ENCODE measurements at places on chromosomes 16 and 17.

- DNase-seq, result no peak
Observed at GRCh38 chr17:61454381-61455323, 2.4 kb downstream of the TBX4 start.

DNA sequence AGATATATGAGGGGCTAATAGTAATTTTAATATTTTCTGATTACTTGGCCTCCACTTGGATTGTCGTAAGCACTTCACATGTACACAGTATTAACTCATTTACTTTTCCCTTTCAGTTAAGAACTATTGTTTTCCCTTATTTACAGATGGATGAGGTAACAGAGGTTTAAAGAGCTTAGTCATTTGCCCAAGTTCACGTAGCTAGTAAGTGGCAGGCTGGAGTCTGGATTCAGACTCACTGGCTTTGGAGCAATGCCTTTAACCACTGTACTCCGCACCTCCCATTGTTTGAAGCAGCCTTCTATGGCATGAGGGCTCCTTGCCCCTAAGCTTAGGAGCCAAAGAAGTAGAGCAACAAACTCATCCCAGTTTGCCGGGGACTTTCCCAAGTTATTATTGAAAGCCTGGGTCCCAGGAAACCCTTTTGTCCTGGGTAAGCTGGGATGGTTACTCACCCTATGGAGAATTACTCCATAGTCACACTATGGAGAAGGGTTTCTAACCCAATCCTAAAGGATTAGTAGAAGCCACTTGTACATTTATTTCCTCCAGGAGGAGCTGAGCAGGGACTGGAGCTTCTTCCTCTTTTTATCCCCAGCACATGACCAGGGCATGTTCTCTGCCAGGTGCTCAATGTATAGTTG lies 12.3 kb downstream of the FOXL1 start:
- DNase-seq, result peak; percentile 77

DNA sequence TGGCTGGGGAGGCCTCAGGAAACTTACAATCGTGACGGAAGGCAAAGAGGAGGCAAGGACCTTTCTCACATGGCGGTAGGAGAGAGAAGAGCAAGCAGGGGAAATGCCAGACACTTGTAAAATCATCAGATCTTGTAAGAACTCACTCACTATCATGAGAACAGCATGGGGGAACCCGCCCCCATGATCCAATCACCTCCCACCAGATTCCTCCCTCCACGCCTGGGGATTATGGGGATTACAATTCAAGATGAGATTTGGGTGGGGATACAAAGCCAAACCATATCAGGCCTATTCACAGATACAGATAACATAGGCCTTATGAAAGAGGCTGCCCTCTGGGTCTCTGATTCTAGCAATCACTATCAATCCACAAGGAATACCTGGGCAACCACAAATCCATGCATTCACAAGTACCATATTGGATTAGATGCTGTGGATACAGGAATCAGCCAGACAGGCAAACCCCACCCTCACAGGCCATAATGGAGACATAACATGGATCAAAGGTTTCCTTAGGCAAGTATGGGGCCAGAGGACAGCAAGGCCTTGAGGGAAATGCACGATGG lies 284.9 kb downstream of the SOX9 start:
- DNase-seq, result no peak

GRCh38 chr17:14575471-14575953 lies 274.6 kb downstream of the HS3ST3B1 start:
- no peak for DNase-seq

- no peak for DNase-seq
Observed at GRCh38 chr16:68417711-68418301, 30.5 kb downstream of the SMPD3 start.

DNA sequence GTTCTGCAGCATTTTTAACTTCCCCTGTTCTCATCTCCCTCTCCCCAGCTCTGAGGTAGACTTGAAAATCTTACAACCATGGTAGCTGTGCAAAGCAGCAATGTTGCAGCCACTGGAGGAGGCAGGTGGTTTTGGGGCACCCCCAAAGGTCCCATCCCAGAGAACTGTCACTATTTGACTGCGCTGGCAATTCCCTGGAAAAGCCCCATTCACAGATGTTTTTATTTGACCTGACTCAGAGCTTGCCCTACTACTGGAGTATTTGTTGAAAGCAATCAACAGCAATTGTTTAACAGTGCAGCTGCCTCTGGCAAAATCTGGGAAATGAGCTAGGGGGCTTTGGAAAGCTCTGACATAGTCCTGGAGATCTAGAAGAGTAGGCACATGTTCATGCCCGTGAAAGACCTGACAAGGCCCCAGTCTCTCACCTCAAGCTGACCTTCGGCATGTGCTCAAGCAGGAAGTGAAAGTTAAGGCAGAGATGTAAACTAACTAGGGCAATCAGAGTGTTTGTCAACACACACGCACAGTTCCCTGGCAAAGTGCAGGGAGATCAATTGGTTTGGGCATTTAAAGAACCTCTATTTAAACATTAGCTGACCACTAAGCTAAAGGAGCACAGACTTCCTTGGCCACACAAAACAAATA lies 19.7 kb upstream of the PIK3R5 start:
- DNase-seq, result no peak

- no peak for DNase-seq
Observed at GRCh38 chr17:17541640-17542001, 45.4 kb upstream of the RASD1 start.

DNA sequence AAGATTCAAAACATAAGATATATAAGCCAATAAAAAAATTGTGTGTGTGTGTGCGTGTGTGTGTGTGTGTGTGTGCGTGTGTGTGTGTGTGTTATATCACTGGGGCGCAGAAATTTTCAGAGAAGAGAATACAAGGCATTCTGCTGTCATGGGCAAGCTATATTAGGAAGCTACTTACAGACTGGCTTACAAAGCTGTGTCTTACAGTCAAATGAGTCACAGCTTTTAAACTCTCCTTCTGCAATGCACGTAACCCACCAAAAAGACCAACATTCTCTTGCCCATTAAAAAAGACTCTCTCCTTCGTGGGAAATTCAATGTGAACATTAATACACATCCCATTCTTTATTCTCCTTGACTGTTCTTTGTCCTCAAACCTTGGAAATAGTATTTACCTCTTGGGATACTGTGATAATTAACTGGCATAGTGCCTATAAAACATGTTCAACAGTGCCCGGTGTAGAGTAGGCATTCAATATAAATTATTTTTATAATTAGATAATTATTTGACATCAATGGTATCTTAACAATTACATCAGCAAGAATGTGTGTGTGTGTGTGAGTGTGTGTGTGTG lies 860.4 kb upstream of the SOX9 start:
- DNase-seq, result peak; percentile 8

GRCh38 chr17:16085066-16085699 lies 85.6 kb downstream of the TTC19 start:
- peak; percentile 17 for DNase-seq

GRCh38 chr17:2796164-2797125 lies at the start of gene RAP1GAP2:
RAP1GAP2 (plus strand) TSS chr17:2796438; CDS start chr17:2796528, 90 bp downstream.
- no peak for DNase-seq

GRCh38 chr16:48003206-48003907 lies 152.4 kb downstream of the ABCC12 start:
- DNase-seq, result no peak

DNA sequence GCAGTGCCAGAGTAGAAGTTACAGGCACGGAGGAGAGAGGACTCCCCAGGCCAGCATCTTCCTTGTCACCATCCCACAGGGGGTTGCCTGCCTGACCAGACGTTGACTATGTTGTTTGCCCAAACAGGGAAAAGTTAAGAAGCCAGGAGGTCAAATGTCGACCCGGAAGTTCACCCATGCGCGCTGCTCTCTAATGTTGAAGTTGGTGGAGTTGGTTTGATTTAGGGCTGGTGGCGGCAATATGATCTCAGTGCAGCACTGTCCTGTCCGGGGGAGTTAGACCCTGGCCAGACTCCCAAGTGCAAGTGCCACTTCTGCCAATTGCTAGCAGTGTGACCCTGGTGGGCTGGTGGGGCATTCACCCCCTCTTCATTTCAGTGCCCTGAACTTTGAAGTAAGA lies 30.4 kb downstream of the RGS9 start:
- no peak for DNase-seq

DNA sequence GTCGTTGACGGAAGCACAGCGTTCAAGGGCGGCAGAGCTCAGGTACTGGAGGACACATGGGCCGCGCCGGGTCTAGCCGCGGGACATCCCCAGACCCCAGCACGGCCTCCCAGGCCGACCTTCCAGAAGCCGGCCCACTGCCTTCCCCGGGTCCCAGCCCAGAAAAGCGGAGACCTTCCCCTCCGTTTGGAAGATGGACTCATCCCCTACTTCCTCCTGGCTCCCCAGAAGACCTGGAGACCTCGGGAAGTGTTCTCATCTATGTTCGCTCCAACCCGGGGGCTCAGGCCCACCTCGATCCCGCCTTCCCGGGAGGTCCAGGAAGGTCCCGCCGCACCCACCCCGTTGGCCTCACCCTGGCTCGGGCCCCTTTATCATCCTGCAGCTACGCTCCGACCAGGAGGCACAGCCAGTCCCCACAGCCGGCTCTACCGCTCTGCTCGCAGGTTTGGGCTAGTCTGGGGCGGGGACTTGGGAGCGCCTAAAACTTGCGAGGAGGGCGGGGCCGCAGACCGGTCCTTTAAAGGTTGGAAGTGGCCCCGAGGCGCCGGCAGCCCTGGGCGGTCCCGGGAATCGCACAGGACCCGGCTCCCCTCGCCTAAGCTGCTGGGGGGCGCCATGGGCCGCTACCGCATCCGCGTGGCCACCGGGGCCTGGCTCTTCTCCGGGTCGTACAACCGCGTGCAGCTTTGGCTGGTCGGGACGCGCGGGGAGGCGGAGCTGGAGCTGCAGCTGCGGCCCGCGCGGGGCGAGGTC lies at the start of gene ALOX12:
Gene ALOX12 (plus strand): TSS at position 550 of the 756 bp plus-strand sequence. CDS start 69 bp downstream, at position 619.
- DNase-seq, result no peak

- DNase-seq, result no peak
Observed at GRCh38 chr17:44928950-44929720, 13.8 kb upstream of the GFAP start.

GRCh38 chr16:17939723-17940122 lies 396.8 kb downstream of the NPIPA8 start:
- no peak for DNase-seq

GRCh38 chr16:79213214-79213613 lies 387.3 kb downstream of the MAF start:
- no peak for DNase-seq

DNA sequence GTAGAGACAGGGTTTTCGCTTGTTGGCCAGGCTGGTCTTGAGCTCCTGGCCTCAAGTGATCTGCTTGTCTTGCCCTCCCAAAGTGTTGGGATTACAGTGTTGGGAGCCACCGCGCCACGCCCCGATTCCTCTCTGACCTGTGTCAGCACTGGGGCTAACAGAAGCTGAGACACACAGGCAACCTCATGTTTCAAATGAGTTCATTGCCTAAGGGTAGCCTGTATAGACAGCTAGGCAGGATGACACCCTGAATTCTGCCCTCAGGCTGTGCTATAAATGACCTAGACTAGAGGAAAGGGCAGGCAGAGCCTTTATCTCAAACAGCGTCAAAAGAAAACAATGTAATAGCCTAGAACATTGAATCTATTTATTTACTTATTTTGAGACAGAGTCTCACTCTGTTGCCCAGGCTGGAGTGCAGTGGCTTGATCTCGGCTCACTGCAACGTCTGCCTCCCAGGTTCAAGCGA lies 2.3 kb upstream of the CDK3 start:
- no peak for DNase-seq

DNA sequence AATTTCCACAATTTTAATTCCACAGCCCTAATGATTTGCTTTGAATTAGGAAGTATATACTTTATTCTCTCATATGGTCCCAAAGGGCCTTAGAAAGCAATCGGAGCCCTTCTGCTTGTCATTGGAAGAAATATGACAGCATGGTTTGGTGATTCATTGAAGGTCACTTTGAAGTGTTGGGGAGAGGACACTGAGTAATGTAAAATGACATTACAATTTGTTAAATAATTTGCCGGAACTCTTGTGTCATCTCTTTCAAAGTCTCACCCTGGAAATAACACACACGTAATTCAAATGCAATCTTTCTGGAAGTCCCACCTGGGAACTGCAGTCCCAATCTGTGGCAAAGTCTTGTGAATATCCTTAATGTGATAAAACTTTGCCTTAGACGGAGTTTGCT lies 59.8 kb downstream of the BMERB1 start:
- DNase-seq, result peak; percentile 8

GRCh38 chr16:84631886-84632285 lies 14.0 kb upstream of the COTL1 start:
- no peak for DNase-seq

GRCh38 chr17:30005709-30006320 lies 64.4 kb downstream of the EFCAB5 start:
- no peak for DNase-seq

Data from skeletal muscle cell (primary cell).